Right ventricle myocardium superior (tissue), 1 donor: ENCODE measurements at places on chromosomes 13 and 19.

GRCh38 chr13:43129511-43130110 lies 106.2 kb downstream of the DNAJC15 start:
- no peak for DNase-seq

- no peak for DNase-seq
Observed at GRCh38 chr13:57569986-57570385, 61.6 kb upstream of the PCDH17 start.

DNA sequence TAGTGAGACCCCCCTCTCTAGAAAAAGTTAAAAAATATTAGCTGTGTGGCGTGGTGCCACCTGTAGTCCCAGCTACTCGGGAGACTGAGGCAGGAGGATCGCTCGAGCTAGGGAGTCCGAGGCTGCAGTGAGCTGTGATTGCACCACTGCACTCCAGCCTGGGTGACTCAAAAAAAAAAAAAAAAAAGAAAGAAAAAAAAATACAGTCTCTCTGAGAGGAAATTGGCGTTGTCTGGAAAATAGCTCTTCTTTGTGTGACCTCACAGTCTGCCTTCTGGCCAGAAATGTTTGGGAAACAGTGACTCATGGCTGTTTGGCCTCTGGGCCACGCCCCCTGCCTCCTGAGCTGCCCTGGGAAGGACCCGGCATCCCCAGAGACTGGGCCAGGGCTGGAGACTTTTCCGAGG lies 10.7 kb downstream of the MARCHF2 start:
- peak; percentile 95 for DNase-seq

DNA sequence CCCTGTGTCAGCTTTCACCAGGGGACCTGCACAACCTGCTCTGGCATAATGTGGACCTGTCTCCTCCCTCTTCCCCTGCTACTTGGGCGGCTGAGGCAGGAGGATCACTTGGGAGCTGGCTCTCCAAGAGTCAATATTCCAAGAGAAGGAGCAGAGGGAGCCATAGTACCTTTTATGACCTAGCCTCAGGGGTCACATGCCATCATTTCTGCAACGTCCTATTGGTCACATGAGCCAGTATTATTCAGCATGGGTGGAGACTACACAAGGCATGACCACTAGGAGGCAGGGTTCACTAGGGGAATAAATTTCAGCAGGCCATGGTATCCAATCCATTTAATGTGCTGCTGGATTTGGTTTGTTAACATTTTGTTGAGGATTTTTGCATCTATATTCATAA lies 12.0 kb upstream of the SHFL start:
- DNase-seq, result no peak

- DNase-seq, result no peak
Observed at GRCh38 chr13:73519396-73520116, 460.8 kb downstream of the KLF5 start.

DNA sequence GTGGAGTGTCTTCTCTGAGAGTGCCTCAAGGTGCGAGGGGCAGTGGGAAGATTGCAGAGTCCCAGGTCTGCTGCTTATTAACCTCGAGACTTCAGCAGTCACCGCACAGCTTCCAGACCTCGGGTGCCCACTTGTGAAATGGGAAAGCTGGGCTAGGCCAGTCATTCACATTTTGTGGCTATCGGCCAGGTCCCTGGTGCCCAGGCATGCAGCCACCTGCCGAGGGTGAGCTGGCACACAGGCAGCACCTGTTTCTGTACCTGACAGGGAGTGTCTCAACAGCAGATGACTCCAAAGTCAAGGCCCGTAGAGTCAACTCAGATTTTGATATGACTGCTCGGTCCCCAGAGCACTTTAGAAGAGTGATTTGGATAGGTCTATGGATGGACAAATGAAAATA lies 21.9 kb downstream of the UQCRFS1 start:
- DNase-seq, result no peak

- DNase-seq, result no peak
Observed at GRCh38 chr19:39038098-39038497, 5.7 kb upstream of the FBXO27 start.

DNA sequence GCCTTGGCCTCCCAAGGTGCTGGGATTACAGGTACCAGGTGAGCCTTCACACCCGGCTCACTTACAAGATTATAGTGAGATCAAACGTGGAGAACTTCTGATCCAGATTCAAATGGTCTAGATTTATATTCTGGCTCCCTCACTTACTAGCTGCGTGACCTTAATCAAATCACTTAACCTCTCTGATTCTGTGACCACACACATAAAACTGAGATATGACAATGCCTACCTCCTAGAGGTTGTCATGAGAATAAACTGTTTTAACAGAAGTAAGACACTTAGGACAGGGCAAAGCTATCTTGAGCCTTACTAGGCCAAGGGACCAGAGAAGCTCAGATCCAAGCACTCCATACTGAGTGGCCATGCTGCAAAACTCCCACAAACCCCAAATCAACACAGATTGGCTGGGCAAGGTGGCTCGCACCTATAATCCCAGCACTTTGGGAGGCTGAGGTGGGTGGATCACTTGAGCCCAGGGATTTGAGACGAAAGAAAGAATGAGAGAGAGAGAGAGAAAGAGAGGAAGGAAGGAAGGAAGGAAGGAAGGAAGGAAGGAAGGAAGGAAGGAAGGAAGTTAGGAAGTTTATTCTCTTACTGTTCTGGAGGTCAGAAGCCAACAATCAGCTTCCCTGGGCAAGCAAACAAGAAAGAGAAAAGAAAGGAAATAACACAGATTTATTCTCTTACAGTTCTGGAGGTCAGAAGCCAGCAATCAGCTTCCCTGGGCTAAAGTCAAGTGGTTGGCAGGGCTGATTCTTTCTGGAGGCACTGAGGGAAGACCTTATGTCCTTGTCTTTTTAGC lies 46.1 kb upstream of the MAP3K10 start:
- DNase-seq, result no peak

GRCh38 chr13:110575322-110576069 lies 14.0 kb upstream of the RAB20 start:
- peak; percentile 54 for DNase-seq

GRCh38 chr19:54229146-54229545 lies 6.3 kb upstream of the LILRB3 start:
- no peak for DNase-seq

GRCh38 chr13:76474966-76475365 lies 411.2 kb downstream of the KCTD12 start:
- DNase-seq, result no peak

DNA sequence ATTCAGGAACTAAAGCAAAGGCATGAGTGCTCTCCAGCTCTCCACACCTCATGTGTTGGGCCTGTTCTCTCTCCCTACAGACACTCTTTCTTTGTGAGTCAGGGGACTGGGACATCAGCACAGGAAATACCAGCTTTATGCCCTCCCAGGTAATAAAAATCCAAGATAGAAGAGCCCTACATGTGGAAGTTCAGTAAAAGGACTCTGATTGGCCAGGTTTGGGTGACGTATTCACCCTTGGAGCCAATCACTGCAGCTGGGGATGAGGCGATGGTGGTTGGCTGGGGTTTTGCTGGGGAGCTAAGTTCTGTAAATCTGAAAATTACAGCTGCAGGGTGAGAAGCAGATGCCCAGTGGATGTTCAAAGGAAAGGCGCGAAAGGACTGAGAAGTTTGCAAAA lies 32.5 kb downstream of the CCDC70 start:
- DNase-seq, result no peak

GRCh38 chr19:15680478-15681322 lies 7.8 kb downstream of the CYP4F12 start:
- DNase-seq, result no peak

DNA sequence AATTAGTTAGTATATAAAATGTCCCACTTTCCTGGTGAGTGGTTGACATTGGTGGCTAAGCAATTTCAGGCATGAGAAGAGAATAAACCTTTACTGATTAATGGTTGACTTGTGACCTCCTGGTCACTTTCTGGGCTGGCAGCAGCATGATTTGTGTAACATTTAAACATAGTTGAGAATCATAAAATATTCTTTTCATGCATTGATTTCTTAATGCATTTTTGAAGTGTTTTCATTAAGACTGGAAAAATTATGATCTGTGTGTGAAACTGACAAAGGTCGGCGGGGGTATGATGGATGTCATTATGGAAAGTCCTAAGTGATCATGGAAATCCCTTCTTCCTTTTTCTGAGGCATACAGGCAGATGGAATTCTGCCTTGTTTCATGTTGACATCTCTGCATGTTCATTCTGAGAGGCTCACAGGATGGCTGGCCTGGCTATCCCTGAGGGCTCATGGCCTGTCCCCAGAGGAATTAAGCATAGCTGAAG lies 98.7 kb upstream of the RNF113B start:
- DNase-seq, result no peak

GRCh38 chr13:94710065-94710781 lies 2.1 kb downstream of the SOX21 start:
- no peak for DNase-seq

DNA sequence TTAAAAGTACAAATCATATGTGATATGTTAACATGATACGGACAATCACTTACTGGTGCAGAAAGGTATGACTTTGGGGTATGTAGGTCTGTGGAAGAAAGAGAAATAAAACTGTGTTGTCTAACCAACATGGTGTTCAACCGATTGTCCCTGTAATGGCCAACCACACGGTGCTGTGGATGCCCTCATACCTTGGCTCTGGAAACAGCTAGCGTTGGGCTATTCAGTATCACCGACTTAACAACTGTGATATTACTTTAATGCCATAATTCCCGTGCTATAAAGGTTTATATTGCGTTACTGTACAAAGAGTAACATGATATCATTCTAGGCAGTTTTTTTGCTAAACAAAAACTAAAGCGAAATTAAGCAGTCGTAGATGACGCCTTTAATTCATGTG lies 448.3 kb downstream of the EFNB2 start:
- DNase-seq, result no peak

- DNase-seq, result peak; percentile 63
Observed at GRCh38 chr19:23415561-23416191, 20.4 kb upstream of the ZNF91 start.
